ENCODE measurements at places on chromosomes 3 and 15.

- DNase-seq: no peak
These were observed 22.8 kb upstream of the LRRC34 start for GRCh38 chr3:169835533-169835932.

DNA sequence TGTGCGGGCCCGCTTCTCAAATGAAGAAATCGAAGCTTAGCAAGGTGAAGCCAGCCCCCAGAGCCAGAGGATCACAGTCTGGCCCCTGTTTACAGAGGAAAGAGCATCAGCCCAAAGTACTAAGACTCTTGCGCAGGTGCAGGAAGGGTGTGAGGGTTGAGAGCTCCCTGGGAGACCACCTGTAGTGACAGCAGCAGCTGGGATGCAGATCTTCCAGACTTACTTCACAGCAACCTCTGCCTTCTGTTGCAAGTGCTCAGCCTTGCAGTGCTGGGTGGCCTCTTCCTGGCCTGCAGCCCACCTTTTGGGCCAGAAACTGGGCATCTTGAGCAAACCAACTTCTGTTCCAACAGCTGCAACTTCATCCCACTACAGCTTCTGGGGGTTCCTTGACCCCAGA lies 19.7 kb downstream of the SPATA12 start:
- no peak for DNase-seq

DNA sequence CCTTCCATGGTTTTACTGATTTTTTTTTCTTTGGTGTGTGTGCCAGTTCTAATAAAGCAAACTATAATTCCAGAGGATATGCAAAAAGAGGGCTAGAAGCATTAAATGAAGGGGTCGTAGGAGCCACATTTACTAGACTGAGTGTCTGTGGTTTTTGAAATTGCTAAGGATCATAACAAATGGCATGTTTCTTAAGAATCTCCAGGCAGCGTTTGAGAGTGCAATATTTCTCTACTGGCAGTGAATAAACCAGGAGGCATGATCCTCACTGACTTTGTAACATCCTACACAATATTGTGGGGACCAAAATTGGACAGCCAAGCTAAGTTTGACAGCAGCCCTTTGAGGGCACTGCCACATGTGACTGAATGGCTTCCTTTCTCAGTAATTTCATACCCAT lies 115.9 kb upstream of the CCNL1 start:
- DNase-seq: no peak

DNA sequence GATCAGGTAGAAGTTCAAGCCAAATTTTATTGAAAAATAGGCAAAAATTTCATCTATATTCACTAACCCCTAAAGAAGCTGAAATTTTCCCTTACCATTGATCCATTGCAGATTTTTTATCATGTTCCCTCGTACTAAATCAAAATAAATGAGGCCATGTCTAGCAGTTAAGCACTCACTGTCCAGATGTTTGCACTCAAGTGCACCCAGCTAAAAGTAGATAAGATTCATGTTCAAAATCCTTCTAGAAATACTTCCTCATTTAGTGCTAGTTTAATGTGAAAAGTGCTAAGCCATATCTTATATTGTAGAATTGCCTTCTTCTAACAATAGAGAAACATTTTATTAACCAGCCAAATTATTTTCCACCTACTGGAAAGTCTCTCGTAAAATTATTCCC lies 164.7 kb upstream of the UBE2E2 start:
- no peak for DNase-seq
